ENCODE measurements at places on chromosomes 7 and 10. TPM values are rescaled to one million over a fixed set of nuclear protein-coding genes. Genes with fewer than 3 reads are reported as not detected.

The HOXA4 gene
- polyA plus RNA-seq = 15.4 TPM

The ZNF239 gene
- 7.7 TPM for polyA plus RNA-seq

The EFCAB10 gene
- polyA plus RNA-seq = 1.5 TPM

The BLOC1S2 gene
- polyA plus RNA-seq = 34.9 TPM

The LHFPL3 gene
- not detected for polyA plus RNA-seq

The HOXA1 gene
- 1.4 TPM for polyA plus RNA-seq

The PYROXD2 gene
- polyA plus RNA-seq = 24.8 TPM

The LLCFC1 gene
- polyA plus RNA-seq = 0.70 TPM

The ASAH2B gene
- polyA plus RNA-seq = 5.5 TPM

The ERVW-1 gene
- 1.4 TPM for polyA plus RNA-seq

The IFIT3 gene
- not detected for polyA plus RNA-seq

The PIK3AP1 gene
- polyA plus RNA-seq = 2.0 TPM

The SLC13A4 gene
- not detected for polyA plus RNA-seq

The SMKR1 gene
- 0.15 TPM for polyA plus RNA-seq

The ITGA8 gene
- 9.8 TPM for polyA plus RNA-seq

- no peak for DNase-seq
Measured at GRCh38 chr7:74266191-74266963, 12.2 kb upstream of the RFC2 start.

GRCh38 chr10:112366992-112367391, 6.9 kb upstream of the ACSL5 start:
- DNase-seq = no peak

GRCh38 chr7:103651593-103652377, 205.8 kb upstream of the SLC26A5 start:
- DNase-seq = no peak

DNA sequence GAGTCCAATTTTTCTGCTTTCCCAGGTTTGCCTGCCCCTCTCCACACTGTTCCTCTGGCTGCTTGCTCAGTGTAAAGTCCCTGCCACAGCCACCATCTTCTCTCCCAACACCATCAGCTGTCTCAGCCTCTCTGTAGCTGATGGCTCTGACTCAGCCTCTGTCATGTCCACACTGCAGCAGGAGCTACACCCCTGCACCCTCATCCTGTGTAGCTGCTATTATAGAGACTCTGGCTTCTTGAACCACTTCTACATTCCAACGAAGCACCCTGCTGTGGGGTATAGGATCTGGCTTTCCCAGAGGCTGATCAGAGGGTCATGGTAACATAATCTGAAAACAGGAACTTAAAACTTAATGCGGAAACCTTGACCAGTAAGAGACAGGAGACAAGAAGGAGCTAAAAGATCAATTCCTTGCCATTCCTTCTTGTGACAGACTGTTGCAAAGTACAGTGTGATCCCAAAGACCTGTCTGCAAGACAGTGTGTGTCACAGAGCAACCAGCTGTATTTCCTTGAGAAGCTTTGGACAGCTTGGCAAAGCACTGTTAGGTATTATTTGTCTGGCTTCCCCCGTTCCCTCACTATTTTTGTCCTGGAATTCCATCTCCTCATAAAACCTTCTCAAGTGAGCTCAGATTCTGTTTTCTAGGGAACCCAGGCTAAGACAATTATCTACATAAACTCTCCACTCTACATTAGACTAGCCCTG, 42.3 kb downstream of the NRCAM start:
- DNase-seq = no peak

DNA sequence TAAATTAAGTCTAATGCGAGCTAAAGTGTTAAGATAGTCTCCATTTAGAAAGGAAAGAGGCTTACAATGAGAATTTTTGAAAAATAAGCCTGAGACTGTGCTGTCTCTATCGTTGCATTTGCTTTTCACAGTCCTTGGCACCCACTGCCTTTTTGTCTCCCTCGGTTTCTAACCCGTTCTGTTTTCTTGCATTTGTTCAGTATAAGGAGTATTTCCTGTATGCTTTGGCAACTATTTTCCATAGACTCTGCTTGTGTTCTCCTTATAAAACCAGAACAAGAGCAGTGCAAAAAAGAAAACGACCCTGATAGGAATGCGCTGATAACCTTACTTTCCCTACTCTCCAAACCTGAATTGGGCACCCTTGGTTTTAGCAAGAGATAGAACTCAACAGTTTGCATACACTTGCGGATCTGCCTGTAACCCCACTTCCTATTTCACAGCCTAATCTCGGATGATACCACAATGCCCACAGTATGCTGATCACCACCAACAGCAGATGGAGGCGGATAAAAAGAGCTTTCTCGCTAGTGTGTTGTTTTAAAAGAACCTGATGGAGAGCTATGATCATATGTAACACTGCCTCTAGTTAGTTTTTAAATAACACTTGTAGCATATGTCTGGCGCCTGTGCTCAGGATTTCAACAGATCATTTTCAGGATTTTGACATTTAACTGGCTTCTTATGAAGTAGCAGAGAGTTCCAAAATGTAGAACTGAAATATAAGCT, 1.6 kb upstream of the ARHGAP12 start:
- DNase-seq = peak; percentile 42

DNA sequence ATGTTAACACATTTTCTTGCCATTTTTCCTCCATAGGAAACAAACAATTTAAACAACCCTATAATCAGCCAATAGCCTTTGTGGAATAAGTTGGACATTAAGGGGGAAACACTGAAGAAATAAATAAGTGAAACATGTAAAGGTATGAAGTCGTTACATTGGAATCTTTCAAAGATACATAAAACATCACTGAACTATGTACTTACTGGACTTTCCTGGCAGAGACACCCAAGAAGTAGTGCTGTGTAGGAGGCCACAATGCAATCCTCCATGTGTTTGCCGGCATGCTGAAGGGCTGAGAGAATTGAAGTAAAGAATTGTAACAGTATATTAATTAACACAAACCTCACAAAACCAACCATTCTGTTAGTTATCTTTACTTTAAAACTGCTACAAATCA, 76.5 kb upstream of the GRID1 start:
- DNase-seq = no peak

DNA sequence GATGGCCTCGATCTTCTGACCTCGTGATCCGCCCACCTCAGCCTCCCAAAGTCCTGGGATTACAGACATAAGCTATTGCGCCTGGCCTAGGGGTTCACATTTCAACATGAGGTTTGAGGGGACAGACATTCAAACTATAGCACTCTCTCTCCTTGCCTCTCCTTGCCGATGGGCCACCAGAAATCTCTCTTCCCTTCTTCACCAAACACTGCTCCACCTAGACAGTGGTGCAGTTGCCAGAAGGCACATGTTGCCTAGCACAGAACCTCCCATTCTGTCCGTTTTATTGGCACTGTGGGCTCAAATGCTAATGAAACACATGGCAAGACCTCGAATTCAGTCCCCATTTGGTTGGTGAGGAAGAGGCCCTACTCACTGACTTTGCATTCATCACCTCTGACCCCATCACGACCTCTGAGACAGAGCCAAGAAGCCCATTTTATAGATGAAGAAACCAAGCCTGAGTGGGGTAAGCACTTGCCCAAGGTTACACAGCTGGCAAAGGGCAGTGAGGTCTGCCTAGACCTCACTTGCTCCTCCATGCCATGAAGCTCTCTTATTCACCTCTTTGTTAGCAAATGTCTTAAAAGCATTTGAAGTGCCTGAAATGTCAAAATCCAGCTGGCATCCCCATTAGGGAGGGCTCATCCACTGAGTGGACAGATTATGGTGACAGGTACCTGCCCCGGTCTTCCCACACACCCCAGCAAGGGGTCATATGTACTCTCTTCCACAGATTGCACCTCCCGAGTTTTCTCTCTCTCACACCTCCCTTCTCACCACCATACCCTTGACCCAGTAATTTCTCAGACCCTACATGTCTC, 34.0 kb downstream of the GPRIN2 start:
- no peak for DNase-seq

GRCh38 chr10:77801474-77802161, 124.9 kb downstream of the DLG5 start:
- no peak for DNase-seq

GRCh38 chr7:127254163-127254684, 1.5 kb upstream of the GRM8 start:
- no peak for DNase-seq

- no peak for DNase-seq
Measured at GRCh38 chr7:151035026-151035717, 6.9 kb downstream of the ABCB8 start.

- DNase-seq = no peak
Measured at GRCh38 chr10:90326498-90327267, 531.2 kb downstream of the HTR7 start.

GRCh38 chr7:28083164-28083997, 97.2 kb downstream of the JAZF1 start:
- no peak for DNase-seq

GRCh38 chr10:94358480-94358879, 4.3 kb downstream of the NOC3L start:
- no peak for DNase-seq

GRCh38 chr7:154167051-154167450, 114.9 kb downstream of the DPP6 start:
- no peak for DNase-seq

- DNase-seq = no peak
Measured at GRCh38 chr7:105924945-105925344, 38.1 kb upstream of the CDHR3 start.

GRCh38 chr7:22426463-22427094, 69.6 kb upstream of the RAPGEF5 start:
- no peak for DNase-seq

- no peak for DNase-seq
Measured at GRCh38 chr7:115704884-115705283, 325.7 kb downstream of the TFEC start.

GRCh38 chr7:49443515-49443914, 329.9 kb upstream of the VWC2 start:
- DNase-seq = no peak

- DNase-seq = no peak
Measured at GRCh38 chr10:27153845-27154193, 365 bp downstream of the YME1L1 start.

DNA sequence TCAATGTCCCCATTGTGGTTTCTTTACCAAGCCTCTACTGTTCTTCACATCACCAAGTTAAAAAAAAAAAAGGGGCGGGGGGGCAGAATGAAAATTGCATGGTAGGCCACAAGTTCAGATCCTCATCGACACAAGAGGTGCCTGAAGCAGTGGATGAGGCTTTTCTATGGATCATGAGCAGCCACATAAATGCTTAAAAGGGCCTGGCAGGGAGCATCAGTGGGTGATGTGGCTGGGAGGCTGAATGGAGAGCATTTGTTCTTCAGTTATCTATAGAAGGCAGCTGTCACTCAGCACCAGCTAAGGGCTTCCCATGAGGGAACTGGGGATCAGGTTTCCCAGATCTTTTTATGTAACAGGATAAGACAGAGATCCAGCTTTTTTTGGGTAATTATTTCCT, 117.9 kb downstream of the CFTR start:
- DNase-seq = no peak

- peak; percentile 5 for DNase-seq
Measured at GRCh38 chr10:55024713-55025112, 223.7 kb upstream of the PCDH15 start.

- no peak for DNase-seq
Measured at GRCh38 chr10:62047960-62048383, 146.5 kb downstream of the ARID5B start.

GRCh38 chr7:130272381-130273080, 5.9 kb downstream of the CPA2 start:
- peak; percentile 54 for DNase-seq

GRCh38 chr10:12707461-12708185, 293.9 kb downstream of the CCDC3 start:
- DNase-seq = peak; percentile 54

- no peak for DNase-seq
Measured at GRCh38 chr7:131149429-131149773, 178.3 kb upstream of the MKLN1 start.

DNA sequence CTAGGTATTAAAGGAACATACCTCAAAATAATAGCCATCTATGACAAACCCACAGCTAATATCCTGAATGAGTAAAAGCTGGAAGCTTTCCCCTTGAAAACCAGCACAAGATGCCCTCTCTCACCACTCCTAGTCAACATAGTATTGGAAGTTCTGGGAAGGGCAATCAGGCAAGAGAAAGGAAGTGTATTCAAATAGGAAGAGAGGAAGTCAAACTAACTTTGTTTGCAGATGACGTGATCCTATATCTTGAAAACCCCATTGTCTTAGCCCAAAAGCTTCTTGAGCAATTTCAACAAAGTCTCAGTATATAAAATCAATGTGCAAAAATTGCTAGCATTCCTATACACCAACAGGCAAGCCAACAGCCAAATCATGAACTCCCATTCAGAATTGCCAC, 131.3 kb downstream of the FANK1 start:
- no peak for DNase-seq

DNA sequence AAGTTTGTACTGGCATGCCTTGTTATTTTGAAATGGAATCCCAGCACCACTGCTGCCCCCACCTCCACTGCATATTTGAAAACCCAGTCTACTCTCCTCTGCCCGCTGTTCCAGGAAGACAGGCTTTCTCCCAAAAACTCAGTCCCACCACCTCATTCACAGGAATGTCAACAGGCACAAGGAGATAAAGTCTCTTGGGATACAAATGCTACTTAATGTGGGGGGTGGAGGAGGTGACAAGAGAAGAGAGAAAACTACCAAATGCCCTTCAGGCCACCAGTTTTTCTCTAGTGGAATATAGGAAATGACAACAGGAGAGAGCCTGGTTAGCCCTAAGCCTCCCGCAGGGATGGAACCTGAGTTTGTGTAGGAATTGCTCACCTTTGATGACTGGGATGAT, 1.0 kb upstream of the COL13A1 start:
- no peak for DNase-seq

DNA sequence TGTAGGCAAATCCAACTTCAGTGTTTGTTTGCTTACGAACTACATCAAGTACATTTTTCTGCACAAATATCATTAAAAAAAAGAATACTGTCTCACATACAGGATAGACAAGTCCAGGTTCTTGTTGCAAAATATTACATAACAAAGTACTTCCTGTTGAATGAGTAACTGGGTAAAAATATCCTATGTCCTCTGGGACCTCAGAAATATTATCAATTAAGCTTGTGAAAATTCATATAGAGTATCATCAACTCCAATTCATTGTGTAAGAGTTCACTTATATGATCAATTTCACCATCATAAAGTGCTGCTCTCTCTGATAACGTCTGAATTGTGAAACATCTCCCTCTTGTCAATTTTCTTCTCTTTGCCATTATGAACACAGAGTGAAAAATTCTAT, 22.6 kb downstream of the HERC4 start:
- no peak for DNase-seq

DNA sequence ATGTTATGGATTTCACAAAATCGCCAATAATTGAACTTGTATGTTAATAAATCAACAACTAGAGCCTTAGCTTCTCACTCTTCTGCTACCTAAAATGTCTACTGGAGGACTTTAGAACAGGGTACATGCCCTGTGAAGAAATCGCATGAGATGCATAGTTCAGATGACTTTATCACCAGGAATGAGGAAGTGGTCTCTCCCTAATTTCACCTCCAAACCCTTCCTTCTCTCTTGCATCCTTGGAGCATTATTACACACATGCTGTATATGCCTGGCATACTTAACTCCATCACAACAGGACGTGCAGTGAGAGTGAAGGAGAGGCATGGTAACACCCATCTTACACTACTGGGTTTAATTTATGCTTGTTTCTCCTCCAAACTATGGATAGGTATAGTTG, 27.8 kb downstream of the RHEB start:
- DNase-seq = no peak
